Activated naive CD4-positive, alpha-beta T cell (primary cell): ENCODE measurements at places on chromosomes 5 and 9.
A peak's percentile ranks its signal among the peaks of the same experiment; 100 is the strongest.

- no peak for DNase-seq
Measured at GRCh38 chr9:110602281-110602680, 22.7 kb upstream of the SVEP1 start.

DNA sequence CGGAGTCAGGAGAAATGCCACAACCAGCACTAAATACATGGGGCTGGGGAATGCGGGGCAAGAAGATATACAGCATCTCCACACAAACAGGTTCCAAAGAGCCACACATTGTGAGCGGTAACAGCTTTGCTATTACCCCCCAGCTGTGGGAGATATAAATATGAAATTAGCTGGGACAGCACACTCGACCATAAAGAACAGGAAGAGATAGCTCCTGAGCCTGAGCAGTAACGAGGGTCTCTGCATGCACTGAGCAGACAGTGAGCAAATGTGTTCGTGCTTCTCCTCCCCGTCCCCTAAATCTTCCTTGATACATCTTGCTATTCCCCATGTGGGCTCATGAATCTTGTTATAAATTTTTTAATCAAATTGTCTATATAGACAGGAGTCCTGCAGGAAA, 53.1 kb downstream of the ADAMTS2 start:
- DNase-seq = no peak

- DNase-seq = no peak
Measured at GRCh38 chr5:10288592-10289219, 19.0 kb downstream of the CMBL start.

DNA sequence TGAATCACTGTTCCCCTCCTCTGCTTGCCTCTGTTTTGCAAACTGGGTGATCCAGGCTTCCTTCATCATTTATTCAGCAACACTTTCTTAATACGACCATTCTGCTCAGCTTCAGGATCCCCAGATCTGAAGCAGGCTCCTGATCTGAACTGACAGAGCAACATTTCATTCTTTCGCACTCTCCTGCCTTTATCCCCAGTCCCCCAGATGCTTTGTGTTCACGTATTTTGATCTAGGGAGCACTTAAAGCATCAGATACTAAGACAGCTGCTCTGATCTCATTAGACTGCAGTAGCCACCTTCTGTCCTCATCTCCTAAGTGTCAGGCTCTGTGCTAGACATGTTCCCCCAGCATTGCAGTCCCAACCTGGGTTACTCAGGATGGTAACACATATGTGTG, 158.0 kb downstream of the TRIO start:
- DNase-seq = no peak

- DNase-seq = no peak
Measured at GRCh38 chr5:54133917-54134316, 176.5 kb downstream of the ARL15 start.

DNA sequence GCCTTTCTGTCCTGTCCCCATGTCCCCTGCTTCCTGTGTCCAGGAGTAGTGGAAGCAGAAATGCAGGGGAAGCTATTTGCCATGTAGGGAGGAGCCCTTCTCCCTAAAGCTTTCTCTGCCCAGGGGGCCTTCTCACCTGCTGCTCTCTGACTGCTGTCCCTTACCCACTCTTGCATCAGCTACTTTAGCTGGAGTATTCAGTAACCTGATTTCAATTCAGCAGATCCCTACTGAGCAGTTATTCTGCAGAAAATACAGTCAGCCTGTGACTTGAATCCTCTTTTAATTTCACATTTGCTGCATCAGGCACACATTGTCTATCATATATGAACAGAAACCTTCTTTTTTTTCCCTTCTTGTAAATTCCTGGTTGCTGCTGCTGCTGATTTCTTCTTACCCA, 90.4 kb downstream of the MVB12B start:
- DNase-seq = no peak

GRCh38 chr5:140690941-140691924, at the start of the genes HARS1 and HARS2:
HARS1 (minus strand) TSS chr5:140691370; CDS start chr5:140691304, 66 bp downstream.
HARS2 (plus strand) TSS chr5:140691455; CDS start chr5:140691649, 194 bp downstream.
- DNase-seq = peak; percentile 73
